ENCODE measurements at places on chromosomes 1 and 21.

DNA sequence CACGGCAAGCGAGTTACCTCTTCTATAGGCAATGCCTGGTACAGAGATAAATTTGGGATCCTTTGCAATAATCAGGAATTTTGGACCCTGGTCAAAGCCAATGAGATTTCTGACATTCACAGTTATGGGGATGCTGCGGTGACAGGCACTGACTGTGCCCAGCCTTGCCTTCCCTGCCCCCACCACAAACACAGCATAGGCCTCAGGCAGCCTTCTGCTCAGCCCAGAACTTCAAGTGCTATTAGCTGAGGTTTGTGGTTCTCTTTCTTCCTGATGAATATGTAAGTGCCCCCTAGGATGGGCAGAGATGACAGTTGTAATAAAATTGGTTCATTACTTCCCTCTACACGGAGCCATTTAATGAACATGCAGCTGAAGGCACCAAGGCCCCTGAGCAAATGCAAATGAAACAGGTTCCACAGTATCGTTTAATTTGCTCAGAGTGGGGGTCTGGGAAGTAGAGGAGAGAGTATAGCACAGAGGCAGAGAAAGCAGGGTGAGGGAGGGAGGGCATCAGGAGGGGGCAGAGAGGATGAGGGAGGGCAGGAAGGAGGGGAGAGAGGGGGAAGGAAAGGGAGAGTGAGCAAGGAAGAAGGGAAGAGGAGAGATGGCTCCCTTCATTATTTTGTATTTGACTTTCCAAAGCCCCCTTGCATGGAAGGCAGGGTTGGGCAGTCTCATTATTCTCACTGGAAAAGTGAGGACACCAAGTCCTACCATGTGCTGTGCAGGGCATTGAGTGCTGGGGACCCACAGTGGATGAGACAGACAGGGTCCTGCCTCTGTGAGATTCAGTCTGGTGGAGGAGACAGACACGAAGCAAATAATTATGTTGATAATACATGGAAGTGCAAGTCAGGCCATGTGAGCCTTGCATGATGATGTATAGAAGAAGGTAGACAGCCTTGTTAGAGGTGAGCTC lies 513.0 kb downstream of the PTPRU start:
- no peak for DNase-seq

DNA sequence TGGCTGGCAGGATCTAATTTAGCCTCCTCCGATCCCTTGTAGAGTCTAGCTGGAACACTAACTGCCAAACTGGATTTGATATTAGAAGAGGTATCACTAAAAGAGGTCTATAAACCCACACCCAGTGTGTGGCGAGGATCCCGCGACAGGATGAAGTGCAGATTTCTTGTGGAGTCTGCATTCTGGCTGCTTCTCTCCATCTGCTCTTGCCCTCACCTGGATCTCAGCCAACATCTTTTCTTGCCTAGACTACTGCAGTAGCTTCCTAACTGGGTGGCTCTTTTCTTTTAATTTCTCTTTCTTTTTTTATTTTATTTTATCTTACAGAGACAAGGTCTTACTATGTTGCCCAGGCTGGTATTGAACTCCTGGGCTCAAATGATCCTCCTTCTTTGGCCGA lies 48.9 kb upstream of the CAPZB start:
- no peak for DNase-seq

- DNase-seq, result peak; percentile 53
Measured at GRCh38 chr21:41766883-41767605, at the start of gene RIPK4. Gene RIPK4 (minus strand): TSS chr21:41767052. CDS start chr21:41767041, 11 bp downstream.

- no peak for DNase-seq
Measured at GRCh38 chr1:84278905-84279304, 22.6 kb upstream of the SAMD13 start.

- peak; percentile 55 for DNase-seq
Measured at GRCh38 chr1:109277434-109278204, 5.3 kb downstream of the PSRC1 start.

DNA sequence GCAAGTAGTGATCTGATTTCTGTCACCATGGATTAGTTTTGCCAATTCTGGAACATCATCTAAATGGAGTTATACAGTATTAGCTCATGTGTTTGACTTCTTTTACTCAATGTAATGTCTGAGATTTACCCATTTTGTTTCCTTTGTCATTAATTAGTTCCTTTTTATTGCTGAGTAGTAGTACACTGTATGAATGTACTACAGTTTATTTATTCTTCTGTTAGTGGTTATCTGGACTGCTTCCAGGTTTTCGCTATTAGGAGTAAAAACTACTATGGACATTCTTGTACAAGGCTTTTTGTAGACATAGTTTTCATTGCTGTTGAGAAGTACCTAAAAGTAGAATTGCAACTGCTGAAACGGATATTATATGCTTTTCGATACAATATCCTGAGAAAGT lies 14.1 kb downstream of the SUCO start:
- DNase-seq, result no peak

- DNase-seq, result no peak
Measured at GRCh38 chr21:38388647-38389353, 109.5 kb downstream of the ERG start.

DNA sequence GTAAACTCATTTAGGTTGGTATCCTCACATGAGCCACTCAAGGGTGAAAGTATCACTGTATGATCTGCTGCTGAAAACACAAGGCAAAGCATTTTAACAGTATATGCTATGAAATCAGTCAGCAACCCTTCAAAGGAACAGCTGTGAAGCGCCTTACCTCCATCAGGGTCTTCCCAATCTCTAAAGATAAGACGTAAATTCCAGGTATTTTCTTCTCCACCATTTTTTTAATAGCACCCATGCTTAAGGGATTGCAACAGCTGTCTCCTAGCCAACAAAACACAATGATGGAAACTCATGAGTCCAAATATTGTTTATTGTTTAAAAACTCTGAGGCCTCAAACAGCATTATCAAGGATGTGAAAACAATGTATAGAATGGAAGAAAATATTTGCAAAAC lies 4.8 kb downstream of the PPT1 start:
- DNase-seq, result no peak

DNA sequence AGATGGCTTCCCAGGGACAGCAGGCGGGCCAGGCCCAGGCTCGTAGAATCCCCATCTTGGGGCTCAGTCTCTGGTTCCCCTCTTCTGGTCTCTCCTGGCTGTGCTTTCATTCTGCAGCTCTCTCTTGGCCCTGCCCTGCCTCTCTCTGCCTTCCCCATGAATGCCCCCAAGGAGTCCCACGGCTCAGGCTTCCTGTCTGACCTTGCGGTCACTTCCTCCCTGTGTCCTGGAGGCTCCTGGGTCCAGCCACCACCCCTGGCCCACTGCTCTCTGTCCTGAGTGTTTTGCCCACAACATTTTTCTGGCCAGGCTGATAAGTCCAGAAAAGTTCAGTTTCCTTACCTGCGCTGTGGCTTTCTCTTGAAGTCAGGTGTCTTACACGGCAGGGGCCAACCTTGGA lies 29.1 kb downstream of the PIGP start:
- DNase-seq, result no peak

GRCh38 chr1:116667575-116668105 lies at the start of gene IGSF3:
Gene IGSF3 (minus strand): TSS chr1:116667733. CDS start chr1:116666326, 1,407 bp downstream.
- peak; percentile 23 for DNase-seq

GRCh38 chr1:31058012-31058411 lies 7.5 kb downstream of the PUM1 start:
- no peak for DNase-seq

- no peak for DNase-seq
Measured at GRCh38 chr1:51514733-51515132, 4.3 kb downstream of the EPS15 start.

DNA sequence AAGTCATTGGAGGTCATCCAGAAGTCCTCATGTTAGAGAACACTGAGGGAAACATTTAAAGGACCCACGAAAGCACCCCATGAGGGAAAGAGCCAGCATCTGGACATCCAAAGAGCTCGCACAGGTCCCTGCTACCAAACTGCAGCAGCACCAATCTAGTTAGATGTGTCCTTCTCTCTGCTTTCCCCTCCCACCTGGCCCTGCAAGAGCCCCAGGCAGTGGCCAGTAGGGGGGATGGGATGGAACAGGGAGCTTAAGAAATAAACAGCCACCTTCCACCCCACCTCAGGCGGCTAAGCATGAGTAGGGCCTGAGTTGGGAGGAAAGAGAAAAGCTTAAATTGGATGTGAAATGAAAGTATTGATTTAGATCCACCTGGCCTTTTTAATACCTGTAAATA lies 175.9 kb upstream of the KCND3 start:
- DNase-seq, result no peak

- DNase-seq, result no peak
Measured at GRCh38 chr1:209045331-209046057, 538.0 kb upstream of the CAMK1G start.

DNA sequence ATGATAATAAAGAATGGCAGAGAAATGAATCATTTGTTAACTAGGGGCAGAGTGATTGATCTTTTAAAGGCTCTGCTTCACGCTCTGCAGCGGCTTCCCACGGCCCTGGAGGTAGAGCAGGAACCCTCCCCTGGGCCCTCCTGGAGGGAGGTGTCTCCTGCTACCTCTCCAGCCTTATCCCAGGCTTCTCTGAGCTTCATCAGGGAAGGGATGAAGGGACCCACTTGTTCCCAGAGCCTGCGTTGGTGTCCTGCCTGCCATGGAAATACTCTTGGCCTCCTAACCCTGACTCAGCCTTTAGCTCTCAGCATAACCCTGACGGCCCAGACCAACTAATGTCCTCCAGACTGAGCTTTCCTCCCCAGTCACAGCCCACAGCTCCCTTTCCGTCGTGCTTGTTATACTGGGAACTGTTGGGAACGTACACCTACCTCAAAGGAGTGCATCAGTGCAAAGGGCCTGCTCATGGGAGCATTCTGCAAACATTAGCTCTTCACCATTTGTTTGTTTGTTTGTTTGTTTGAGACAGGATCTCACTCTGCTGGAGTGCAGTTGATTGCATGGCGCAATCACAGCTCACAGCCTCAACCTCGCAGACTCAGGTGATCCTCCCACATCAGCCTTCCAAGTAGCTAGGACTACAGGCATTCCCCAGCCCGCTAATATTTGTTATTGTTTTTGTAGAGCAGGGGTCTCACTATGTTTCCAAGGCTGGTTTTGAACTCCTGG lies 17.4 kb upstream of the HNRNPU start:
- no peak for DNase-seq

GRCh38 chr1:155318082-155318481 lies 2.6 kb upstream of the RUSC1 start:
- no peak for DNase-seq

GRCh38 chr1:155242805-155243358 lies 12.4 kb downstream of the ENTREP3 start:
- no peak for DNase-seq

- DNase-seq, result no peak
Measured at GRCh38 chr1:7315316-7315715, 455.8 kb upstream of the VAMP3 start.

Measured in stimulated activated naive CD8-positive, alpha-beta T cell treated with anti-CD3 and anti-CD28 coated beads, Interleukin-15, amount 100 ng/mL, for 72 hours (primary cell).